ENCODE measurements at places on chromosomes 2 and 18. TPM values are rescaled to one million over a fixed set of nuclear protein-coding genes. Genes with fewer than 3 reads are reported as not detected.

TACR1 gene
- total RNA-seq: 0.20 TPM

KLHL14 gene
- total RNA-seq: 0.75 TPM

NEDD4L gene
- total RNA-seq: 283 TPM

VAMP8 gene
- 180 TPM for total RNA-seq

DUSP19 gene
- not detected for total RNA-seq

SERPINB8 gene
- total RNA-seq: 13.7 TPM

CTAGE1 gene
- not detected for total RNA-seq

C18orf32 gene
- 40.2 TPM for total RNA-seq

GRCh38 chr2:190791976-190792575 lies 88.5 kb upstream of the GLS start:
- DNase-seq: no peak

- no peak for DNase-seq
Observed at GRCh38 chr2:124395961-124396360, 370.9 kb downstream of the CNTNAP5 start.

DNA sequence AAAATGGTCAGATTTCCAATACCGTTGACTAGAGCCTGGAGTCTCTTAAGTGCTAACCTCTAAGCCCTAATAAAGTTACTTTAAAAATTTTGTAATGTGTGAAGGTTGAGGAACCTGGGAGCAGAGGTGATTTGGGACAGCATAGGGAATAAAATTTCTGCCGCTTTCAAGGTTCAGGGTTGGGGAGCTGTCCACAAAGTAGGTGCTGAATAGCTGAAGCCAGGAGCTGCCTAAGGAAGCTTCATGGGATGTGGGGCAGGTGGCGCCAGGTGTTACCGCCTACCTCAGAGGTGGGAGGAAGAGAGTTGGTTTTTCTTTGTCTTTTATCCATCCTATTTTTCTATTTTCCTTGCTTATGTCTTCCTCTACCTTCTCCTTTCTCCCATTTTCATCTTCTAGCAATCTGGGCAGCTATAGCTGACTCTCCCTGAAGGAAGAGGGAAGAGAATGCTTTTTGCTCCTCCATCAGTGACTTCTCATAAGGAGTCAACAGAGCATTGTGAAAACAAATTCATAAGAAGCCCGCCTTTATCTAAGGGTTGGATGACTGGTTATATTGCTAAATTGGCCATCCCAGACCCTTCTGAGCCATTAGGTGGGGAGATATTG lies 178.7 kb downstream of the CLIP4 start:
- no peak for DNase-seq

GRCh38 chr18:12048010-12048826 lies 45.4 kb upstream of the ANKRD62 start:
- no peak for DNase-seq

- DNase-seq: no peak
Observed at GRCh38 chr18:44927127-44927849, 246.6 kb downstream of the SETBP1 start.

DNA sequence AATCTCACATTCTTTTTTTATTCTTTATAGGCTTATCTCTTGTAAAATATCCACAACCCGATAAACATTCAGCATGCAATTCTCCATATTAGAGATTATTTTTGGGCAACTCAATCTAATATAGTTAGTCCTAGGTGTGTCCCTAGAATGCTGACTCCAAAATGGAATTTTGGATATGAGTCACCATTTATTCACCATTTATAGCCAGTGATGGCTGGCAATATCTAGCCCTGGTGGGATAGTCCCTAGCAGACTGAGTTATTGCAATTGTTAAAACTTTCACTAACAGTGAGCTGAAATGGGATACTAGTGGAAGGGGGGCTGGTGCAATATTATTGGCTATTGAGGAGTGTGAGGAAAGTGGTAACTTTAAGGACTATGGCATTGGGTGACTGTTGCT lies 401.6 kb downstream of the SLC4A3 start:
- DNase-seq: no peak

DNA sequence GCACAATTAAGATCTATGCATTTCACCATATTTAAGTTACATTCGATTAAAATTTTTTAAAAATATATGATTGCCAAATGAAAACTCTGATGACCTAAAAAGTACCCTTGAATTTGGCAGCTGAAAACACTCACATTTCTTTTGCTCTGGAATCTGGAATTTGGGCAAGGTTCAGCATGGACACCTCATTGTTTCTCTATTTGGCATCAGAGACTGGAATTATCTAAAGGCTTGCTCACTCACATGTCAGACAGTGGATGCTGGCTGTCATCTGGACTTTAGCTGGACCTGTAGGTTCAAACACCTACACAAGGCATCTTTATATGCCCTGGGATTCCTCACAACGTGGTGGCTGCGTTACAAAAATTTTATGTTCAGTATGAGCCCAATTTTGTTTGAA lies 16.1 kb downstream of the MBOAT2 start:
- no peak for DNase-seq

DNA sequence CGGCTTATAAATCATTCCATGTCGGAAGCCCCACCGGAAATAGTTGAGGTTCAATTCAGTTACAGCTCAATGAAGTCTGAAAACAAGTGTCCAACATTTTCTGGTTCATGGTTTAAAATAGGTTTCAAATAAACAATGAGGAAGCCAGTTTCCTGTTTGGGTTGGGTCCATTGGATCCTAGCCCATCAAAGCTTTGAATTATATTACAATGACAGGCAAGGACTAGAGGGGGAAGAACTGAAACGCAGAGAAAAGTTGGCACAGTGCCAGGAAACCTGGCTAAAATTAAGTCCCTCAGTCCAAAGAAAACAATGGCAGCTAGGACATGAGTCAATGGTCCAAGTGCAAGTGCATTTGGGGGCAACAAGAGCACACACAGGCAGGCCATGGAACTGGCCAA lies 32.0 kb downstream of the SLC14A1 start:
- no peak for DNase-seq

GRCh38 chr2:80396276-80396675 lies 91.7 kb upstream of the LRRTM1 start:
- no peak for DNase-seq

GRCh38 chr2:30265052-30266015 lies 34.0 kb downstream of the LBH start:
- DNase-seq: no peak

- DNase-seq: no peak
Observed at GRCh38 chr18:40810372-40810771, 1144.7 kb upstream of the PIK3C3 start.

GRCh38 chr2:218024336-218024735 lies 21.5 kb upstream of the TNS1 start:
- DNase-seq: peak; percentile 1

DNA sequence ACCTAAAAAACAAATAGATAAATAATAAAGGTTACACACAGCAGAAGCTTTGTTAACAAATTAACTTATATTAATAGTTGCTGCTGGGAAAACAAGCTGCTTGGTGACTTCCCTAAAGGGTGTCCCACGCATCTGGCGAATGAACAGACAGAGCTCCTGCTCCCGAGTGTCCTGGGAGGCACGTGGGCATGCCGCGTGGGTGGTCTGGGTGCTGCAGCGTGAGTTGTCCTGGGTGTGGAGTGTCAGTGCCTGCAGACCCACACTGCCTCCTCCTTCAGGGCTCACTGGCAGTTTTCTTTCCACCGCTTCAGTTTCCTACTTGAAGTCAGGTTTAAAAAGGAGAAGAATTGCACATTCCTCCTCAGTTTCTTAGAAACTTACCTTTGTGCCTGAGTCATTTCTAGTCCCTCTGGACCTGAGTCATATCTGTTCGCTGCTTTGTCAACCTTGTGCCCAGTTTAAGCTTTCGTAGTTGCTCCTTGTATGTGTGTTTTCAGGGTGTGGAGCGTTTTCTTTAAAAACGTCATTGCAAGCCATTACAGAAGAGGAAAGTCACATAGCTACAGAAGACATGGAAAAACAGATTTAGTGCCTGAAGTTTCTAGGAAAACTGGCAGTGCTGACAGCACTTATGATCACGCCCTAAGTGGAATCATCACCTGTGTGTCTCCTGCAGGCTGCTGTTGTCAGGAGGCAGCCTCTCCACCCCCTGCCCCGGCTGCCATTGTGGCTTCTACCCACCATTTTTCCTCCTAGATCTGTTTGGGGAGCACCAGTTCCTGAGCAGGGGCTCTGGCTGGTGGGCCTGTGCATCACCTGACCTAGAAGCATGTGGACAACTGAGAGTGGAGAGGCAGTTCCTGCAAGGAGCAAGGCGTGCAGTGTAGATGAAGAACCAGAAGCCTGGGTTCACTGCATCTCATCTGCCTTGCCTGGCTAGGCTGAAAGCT lies 24.5 kb downstream of the IMPA2 start:
- peak; percentile 59 for DNase-seq

Measured in transverse colon (tissue), 4 donors.